D341Med (cell line): ENCODE measurements at places on chromosomes 3 and 15.

DNA sequence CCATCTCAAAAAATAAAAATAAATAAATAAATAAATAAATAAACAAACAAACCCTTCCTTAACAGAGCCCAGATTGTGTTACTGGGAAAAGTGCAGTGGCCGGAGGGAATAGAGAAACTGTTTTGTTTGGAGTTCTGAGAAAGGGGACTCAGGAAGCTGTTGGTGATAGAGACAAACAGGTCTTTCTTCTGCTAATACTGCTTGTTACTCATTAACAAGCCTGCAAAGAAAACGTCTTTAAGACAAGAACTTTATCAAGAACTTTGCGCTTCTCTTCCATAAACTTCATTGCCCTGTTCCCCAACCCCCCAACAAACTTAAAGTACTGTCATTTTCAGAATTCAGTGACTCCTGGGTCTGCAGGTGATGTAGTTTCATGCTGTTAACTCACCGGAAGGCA, 68.8 kb upstream of the GSK3B start:
- DNase-seq = no peak

DNA sequence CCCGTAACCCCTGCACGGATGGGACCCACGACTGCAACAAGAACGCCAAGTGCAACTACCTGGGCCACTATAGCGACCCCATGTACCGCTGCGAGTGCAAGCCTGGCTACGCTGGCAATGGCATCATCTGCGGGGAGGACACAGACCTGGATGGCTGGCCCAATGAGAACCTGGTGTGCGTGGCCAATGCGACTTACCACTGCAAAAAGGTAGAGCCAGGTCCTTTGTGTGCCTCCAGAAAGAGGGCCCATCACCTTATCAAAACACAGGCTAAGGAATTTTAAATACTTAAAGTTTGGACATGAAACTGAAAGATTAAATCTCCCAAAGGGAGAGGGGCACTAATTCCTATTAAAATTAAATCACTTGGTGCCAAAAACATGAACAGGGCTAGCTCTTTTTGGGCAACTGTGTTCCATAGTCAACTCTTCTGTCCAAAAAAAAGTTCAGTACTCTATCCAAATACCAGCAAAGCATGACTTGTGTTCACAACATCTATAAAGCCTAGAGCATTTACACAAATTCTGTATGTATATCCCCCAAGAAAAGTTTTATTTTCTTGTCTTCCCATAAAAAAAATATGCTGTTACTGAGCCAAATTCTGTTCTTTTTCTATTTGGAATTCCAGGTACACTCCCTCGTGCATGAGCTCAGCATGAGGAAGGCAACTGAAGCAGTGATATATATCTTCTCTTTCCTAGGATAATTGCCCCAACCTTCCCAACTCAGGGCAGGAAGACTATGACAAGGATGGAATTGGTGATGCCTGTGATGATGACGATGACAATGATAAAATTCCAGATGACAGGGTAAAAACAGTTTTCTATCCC, 9.2 kb downstream of the THBS1 start:
- no peak for DNase-seq

DNA sequence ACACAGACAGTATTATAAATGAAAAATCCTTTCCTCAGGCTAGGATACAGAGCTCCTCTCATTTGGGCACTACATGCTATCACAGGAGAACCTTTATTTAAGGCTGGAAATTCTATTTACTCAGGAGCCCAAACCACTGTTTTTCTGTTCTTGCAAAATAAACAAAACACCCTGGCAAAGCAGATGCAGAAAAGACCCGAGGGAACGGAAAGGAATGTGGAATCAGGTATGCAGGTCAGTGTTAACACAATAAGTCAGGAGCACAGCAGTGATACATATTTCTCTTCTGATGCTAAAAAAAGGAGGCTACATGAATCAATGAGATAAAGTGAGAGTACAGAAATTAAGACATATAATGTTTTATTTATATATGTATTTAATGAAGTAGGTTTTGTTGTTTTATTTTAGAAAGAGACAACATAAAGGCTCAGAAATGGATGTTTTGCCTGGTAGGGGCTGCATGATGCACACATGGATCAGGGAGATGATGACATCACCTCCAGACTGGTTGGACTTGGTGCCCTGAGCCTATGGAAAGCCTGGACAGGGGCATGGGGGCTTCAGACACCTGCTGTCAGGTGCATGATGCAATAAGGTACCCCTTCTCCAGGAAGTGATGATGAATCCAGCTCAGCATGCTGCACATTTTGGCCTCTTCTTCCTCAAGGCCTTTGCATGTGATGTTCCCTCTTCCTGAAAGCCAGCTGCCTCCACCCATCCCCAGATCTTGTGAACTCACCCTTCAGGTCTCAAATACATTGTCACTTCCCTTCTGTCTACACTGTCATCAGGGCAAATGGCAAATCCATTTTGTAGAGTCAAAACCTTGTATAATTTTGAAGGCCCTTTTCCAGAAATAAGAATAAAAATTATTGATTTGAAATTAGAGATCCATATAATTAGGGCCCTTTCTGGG, 19.1 kb upstream of the RBP1 start:
- DNase-seq = no peak

- no peak for DNase-seq
Observed at GRCh38 chr3:123116116-123116515, 49.3 kb downstream of the PDIA5 start.

GRCh38 chr3:174333640-174334039, 525.5 kb upstream of the NAALADL2 start:
- no peak for DNase-seq
